A172 (cell line): ENCODE measurements at places on chromosomes 3 and 15.
A peak's percentile ranks its signal among the peaks of the same experiment; 100 is the strongest.

DNA sequence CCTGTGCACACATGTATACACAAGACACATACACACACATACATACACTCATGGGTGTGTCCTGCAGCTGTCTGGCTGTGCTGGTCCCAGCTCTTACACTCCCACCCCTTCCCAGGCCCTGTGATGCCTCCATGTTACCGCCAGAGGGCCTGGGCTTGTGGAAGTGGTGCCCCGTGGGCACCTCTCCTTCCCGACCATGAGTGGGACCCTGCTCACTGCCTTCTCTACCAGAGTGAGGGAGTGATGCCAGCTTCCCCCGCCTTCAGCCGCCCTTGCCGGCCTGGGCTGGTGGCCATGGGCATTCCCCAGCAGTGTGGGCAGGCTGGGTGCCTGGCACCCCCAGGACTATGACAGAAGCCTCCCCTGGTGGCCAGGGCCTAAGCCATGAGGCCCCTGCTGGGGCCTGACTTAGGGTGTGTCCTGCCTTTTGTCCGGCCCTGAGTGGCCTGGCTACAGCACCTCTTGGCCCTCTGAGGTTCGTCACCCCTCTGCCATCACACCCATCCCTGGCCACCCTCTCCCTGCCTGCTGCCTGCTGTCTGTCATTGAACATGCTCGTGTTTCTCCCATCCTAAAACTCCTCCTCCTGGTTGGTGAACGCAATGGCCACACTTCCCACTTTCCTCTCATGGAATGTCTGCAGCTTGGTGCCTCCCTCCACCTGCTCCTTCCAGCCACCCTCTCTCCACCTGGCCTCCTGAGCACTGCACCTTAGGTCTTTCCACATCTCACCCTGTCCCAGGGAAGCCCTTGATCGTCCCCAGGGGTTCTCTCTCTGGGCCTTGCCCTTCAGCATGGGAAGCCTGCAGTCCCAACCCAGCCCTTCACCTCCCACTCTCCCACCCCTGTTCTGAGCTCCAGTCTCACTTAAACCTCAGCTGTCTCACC, 14.6 kb downstream of the HDAC11 start:
- no peak for DNase-seq

GRCh38 chr3:130757611-130758150, 11.1 kb upstream of the PIK3R4 start:
- no peak for DNase-seq

GRCh38 chr3:99686955-99687612, 48.7 kb downstream of the COL8A1 start:
- peak; percentile 74 for DNase-seq

DNA sequence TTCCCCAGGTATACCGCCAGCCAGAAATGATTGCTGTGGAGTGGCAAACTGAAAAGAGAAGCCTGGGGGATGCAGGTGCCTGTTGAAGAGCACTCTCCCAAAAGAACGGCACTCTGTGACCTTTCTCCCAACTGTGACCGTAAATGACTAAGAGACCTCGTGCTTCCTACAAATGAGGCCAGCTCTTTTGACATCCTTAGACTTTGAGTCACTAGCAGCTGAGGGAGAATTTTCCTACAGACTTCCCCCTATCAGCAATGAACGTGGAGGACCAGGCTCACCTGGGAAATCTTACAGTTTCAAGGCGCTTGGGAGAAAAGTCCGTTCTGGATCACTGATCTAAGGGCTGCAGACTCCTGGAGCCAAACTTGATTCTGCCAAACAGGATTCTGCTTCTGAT, 8.6 kb downstream of the AQP9 start:
- peak; percentile 9 for DNase-seq

- DNase-seq, result peak; percentile 4
Measured at GRCh38 chr15:86743283-86743903, 663.7 kb downstream of the AGBL1 start.
